ENCODE measurements at places on chromosomes 2 and 18.

DNA sequence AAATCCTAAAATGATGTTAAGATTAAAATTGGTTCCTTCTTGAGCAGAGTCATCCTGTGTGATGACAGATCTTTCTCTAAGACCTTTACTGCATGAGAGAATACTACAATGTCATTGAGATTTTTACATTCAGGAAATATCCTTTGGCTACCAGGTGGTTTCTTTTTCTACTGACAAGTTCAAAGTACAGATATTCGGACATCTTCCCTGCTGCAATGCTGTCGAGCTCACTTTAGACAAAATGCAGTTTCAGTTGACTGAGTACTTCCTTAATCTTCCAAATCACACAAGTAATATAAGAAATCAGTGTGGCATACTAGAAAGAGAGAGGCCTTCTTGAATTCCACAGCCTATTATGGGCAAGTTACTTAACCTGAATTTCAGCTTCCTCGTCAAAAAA lies 207.9 kb upstream of the ACVR2A start:
- no peak for DNase-seq

DNA sequence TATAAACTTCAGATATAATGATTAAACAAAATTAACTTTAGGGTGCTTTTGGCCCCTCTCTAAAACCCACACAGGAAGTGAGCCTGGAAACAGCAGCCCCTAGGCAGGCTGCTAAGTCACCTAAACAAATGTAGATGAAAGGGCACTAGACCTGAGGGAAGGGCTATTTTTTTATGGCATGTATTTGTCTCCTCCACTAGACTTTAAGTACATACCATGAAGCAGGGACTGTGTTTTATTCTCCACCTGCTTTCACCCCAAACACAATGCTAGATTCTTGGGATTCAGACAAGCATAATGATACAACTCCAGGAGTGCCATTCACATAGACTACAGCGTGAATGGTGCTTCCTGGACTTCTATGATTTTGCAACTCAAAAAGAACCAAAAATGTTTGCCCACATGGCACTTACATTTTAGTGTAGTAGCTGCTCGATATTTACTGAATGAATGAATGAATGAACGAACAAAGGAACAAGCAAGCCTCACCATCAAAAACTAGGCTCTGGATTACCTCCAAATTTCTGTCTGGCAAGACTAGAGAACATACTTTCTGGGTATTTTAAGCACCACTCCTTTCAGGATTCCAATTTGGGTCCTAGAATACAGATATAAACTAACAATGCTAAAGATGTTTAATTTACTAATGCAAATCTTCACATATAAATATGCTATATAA lies 10.1 kb downstream of the ATAD2B start:
- DNase-seq = no peak

- no peak for DNase-seq
Measured at GRCh38 chr2:225468131-225468530, 68.6 kb downstream of the NYAP2 start.

GRCh38 chr18:11909061-11909455 lies 941 bp upstream of the MPPE1 start:
- no peak for DNase-seq

DNA sequence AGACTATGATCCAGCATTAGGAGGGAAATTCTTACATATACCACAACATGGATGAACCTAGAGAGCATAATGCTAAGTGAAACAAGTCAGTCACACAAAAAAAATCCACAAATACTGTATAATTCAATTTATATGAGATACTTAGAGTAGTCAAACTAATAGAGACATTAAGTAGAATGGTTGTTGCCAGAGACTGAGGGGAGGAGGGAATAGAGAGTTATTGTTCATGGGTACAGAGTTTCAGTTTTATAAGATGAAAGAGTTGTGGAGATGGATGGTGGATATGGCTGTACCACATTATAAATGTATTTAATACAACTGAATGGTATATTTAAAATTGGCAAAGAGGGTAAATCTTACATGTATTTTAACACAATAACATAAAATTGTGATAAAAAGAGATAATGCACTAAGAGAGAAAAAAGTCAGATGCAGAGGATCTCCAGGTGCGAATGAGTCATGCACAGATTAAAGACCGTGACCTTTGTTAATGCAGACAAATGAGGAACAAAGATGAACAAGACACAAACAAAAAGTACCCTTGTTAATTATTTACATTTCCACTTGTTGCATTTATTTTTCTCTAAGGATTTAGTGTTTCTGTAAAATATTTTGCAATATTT lies 541.7 kb upstream of the MEX3C start:
- DNase-seq = no peak

DNA sequence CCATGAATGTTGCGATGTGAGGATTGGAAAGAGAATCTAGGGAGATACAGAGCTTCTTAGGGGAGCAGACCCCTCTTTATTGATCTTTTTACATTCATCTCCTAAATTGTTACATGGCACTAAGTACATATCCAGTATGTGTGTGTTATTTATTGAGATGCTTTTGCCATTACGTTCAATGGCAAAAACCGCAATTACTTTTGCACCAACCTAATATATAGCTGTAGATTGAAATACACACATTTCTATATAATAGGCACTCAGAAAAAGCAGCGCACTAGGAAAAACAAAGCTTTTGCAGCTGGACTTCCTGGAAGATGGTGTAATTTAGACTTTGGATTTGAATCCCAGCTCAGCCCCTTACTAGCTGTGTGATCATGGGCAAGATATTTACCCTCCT lies 849.4 kb downstream of the SLC4A3 start:
- DNase-seq = no peak

GRCh38 chr18:48462510-48462909 lies 53.3 kb upstream of the ZBTB7C start:
- no peak for DNase-seq

DNA sequence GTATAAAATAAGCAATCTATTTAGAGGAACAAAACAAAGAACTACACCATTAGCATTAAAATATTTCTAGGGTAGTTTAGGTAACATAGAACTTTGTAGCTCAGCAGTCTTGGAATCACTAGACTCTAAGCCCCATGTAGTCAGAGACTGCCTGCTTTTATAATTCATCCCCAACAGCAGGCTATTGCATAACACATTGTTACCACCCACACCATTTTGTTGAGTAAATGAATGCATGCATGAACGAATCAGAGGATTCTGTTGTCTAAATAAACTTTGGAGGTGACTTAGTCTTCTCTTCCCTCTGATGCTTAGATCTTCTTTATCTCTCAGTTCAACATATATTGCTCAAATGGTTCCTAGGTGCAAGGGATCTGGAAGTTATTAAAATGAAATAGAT lies 167.6 kb upstream of the TNP1 start:
- DNase-seq = no peak

GRCh38 chr2:54553075-54553474 lies 96.9 kb downstream of the SPTBN1 start:
- DNase-seq = no peak

Measured in H9 (cell line).